NCI-H146 (cell line): ENCODE measurements at places on chromosomes 3 and 15.

GRCh38 chr3:133050891-133051290 lies 12.7 kb downstream of the TMEM108 start:
- DNase-seq = no peak

DNA sequence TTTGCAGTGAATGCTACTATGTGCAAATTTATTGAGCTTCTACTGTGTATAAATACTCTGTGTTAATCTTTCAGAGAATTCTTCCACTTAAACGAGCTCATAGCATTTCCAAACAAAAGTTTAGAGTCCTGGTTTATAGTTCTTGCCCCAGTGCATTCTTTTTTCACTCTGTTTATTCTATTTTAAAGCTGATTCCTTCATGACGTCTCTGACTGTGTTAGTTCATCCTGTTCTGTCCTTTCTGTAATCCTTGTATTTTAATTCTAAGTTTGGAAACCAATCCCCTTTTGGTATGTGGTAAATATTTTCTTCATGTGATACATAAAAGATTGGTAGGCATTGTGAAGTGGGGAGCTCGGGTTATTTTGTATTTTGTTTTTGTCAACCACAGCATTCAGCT lies 18.7 kb downstream of the P2RY14 start:
- no peak for DNase-seq

- DNase-seq = no peak
These were observed 105.8 kb downstream of the UBE3A start for GRCh38 chr15:25333049-25333448.

DNA sequence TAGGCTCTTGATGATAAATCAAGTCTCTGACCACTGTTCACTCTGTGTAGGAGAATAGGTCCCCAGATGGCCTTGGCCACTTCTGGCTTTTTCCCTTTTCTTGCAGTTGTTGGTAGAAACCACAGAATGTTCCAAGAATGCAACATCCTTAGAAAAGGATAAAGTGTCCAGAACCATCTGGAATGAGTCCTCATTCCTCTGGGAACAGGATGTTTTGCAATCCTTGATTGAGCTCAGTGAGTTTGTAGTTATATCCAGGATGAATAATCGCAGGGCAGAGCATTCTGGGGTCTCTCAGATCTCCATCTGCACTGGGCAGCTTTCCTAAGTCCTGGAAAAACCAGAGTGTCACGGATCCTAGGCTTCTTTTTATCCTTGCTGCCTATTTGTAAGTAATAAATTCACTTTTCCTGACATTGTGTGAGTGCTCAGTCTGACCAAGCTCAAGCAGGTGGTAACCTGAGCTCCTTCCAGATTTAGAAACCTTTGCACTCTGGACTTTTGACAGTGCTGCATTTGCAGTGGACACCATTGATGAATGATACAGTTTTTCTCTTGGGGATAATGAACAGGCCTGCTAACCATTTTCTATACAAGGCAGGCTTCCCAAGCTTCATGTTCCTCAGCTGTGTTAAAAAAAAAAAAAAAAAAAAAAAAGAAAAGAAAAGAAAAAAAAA lies 1028.6 kb downstream of the OTOL1 start:
- DNase-seq = no peak

DNA sequence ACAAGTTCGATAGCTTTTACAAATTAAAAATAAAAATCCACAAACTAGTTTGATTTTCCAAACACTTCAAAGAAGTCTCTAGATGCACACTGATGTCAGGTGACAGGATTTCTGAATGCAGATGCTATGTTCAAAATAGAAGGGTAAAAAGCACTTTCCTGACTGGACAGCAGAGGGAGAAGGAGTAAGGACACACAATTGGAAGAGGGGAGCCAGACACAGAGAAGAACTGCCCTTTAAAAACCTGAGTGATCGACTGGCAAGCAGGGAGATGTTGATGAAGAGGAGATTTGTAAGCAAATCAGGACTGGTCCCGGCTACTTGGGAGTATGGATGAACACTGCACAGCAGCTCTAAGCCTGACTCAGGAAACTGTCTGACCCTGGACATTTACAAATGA lies 612.8 kb downstream of the MAGI1 start:
- DNase-seq = no peak

- DNase-seq = peak; percentile 14
These were observed 837 bp downstream of the CACNA2D3 start for GRCh38 chr3:54123003-54123775.

DNA sequence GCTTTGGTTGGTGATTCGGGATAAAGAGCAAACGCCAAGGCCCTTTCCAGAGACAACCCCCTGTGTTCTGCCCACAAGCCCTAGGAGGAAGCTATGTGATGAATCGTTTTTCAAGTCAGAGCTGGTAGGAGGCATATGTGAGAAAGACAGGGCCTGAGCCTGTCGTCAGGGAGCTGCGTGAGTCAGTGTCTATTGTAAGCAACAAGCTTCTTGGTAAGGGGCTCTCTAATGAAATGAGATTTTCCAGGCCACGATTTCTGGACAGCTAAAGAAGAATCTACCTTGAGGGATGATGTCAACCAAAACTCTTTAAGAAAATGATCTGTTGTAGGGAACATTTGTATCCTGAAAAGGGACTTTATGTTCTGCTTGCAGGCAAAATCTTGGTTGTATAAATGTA lies 318.9 kb upstream of the IL12A start:
- no peak for DNase-seq

- DNase-seq = no peak
These were observed 27.4 kb upstream of the DNAAF4 start for GRCh38 chr15:55535436-55535835.

- DNase-seq = no peak
These were observed 3.1 kb upstream of the ZXDC start for GRCh38 chr3:126478581-126479310.

DNA sequence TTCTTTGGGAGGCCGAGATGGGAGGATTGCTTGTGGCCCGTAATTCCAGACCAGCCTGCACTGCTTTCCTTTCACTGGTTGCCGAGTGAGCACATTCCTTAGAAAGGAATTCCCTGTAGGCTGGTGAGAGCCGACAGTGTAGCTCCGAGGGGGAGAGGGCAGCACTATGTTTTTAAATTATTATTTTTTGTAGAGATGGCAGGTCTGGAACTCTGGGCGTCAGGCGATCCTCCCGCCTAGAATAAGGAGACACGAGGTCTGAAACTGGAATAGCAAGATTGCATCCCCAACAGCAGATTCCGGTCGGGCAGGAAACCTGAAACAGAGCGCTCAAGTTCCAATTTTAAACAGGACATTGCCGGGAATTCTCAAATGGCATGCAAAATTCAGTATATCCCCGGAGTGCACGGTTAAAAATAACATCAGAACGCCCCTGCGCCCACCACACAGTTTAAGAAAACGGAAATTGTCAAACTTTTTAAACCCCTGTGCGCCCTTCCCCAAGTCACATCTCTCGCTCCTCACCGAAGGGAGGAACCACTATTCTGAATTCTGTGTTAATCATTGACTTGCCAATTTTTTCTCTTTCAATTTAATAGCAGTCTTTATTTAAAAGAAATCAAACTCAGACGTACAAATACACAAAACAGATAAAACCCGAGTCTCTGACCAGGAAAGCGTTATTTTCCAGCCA lies 643 bp upstream of the RNU5B-1 start:
- DNase-seq = peak; percentile 42

DNA sequence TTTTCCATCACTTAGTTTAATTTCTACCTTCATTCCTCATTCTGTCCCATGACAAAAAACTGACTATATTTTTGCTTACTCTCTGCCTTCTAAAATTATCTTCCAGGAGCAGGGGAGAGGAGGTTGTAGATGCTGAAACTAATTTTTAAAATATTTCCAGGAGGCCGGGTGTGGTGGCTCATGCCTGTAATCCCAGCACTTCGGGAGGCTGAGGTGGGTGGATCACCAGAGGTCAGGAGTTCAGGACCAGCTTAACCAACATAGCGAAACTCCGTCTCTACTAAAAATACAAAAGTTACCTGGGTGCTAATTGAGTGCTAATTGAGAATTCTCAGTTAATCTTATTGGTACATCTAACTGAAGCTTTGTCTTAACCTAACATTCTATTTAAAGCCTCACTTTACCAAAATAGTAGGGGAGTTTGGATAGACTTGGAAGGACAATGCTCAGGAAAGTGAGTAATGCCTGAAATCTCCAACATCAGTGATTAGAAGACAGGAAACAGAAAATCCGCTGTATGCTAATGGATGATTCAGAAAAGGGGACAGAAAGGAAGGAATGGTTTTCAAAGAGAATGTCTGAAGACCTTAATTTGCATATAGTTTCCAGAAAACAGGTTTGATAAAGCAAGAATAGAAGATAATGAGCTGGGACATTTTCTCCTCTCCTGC lies 336.1 kb downstream of the GBE1 start:
- DNase-seq = no peak

- no peak for DNase-seq
These were observed 1.5 kb downstream of the NICN1 start for GRCh38 chr3:49427586-49427985.

DNA sequence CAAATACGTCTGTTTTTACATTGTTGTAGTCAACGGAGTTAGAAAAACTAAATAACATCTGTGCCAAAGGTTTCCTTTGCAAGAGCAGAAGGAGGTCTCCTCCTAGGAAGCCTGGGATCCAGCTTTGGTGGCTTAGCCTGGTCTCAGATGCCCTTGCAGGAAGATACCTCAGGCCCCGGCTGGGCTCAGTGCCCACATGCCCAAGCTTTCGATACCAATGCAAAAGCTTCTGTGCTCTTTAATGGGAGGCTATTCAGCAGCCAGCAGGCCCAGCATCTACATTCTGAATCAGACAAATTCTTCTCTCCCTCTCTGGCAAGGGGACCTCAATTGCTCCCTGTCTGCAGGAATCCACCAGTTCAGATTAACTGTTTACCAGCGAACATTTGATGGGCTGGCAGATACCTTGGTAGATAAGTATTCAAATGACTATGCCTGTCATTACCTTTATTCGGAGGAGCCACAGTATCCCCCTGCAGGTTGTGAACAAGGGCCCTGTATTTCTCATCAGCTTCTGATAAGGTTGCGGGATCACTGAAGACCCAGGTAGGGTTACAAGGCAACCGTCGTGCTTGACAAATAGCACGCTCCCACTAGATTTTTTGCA lies 180.1 kb upstream of the KBTBD8 start:
- no peak for DNase-seq

DNA sequence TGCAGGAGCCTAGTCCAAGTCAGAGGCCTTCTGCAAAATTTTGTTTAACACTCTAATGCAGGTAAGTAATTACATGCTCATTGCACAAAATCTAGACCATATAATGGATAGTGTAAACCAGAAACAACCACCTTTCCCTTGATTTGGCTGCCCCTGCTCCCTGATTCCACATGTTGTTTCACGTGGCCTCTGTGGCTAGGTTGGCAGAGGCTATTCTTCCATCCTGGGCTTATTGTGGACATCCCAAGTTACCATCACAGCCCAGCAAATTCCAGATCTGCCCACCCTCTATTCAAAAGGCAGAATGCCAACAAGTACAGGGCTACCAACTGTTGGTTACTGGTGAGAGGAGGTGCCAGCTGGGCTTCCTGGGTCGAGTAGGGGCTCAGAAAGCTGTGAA lies 794.5 kb upstream of the GRM7 start:
- no peak for DNase-seq

DNA sequence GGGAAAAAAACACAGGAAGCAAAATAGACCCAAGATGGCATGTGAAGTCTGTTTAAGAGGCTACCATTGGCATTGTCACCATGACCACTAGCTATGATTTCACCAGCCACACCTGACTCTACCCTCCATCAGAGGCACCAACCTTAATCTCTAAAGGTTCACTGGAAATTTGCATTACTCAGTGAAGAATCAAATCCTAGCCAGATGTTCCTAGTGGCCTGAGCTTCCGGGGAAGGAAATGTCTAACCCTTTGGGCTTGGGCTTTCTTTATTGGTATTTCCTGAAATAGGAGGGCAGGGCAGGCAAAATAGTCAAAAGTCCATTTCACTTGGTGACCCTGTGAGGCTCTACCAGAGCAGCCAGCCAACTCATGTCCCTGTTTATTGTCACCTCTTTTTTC lies 110.9 kb upstream of the PHLDB2 start:
- DNase-seq = no peak

GRCh38 chr3:71725271-71725991 lies at the start of gene EIF4E3:
Gene EIF4E3 (minus strand): TSS chr3:71725402. CDS start chr3:71725367, 35 bp downstream.
- DNase-seq = peak; percentile 25

GRCh38 chr3:32118215-32118614 lies 11.8 kb downstream of the GPD1L start:
- DNase-seq = no peak

GRCh38 chr15:74434263-74435136 lies 742 bp upstream of the SEMA7A start:
- peak; percentile 40 for DNase-seq

DNA sequence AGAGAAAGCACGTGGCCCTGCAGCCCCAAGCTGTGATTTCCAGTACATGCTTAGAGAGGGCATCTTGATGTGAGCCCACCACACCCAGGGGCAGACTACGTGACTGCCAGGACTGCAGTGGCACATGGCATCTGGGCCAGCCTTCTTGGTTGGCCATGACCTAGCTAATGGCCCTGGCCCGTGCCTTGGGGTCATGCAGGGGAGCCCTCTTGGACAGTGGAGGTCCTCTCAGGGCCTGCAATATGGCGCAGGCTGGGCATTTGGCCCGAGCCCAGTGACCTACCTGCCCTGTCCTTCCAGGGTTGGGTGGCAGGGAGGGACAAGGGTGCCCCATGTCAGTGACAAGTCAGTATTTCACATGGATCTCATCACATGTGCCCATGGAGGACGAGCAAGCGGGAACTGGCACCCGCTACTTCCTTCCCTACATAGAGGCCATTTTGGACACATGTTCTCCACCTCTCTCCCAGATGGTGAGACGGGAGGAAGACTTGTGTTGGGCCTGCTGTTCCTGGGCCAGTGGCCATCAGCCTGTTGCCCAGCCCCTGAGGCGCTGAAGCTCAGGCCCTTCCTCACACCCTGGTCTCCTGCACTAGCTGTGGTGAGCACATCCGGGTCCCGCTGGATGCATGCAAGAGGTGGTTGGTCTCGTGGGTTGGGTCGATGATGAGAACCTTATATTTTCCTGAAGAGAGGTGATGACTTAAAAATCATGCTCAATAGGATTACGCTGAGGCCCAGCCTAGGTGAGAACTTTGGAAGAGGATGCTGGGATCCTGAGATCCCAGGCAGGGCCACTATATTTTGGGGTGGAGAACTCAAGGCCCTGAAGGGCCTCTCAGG lies 195.6 kb downstream of the UBE3A start:
- DNase-seq = no peak

GRCh38 chr3:135908225-135908624 lies 57.3 kb upstream of the PPP2R3A start:
- no peak for DNase-seq

- DNase-seq = no peak
These were observed 158.5 kb downstream of the FBLN2 start for GRCh38 chr3:13707456-13707855.

- DNase-seq = no peak
These were observed 8.5 kb upstream of the CHD2 start for GRCh38 chr15:92891533-92892200.

DNA sequence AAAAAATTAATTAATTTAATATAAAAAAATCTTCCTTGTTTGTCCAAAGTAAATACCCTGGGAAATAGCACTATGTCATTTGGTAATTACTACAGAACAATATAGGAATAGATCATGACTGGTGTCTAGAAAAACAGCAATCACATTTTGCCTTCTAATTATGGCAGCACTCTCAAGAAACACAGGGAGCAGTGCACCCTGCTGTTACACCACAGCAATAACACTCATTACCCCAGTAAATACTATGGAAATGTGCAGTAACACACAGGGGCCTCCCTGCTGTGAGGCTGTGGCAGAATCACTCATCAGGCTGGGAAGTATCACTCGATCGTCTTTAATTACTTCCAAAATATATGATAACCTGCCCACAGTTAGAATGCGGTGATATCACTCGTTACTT lies 646.0 kb downstream of the TUSC7 start:
- peak; percentile 96 for DNase-seq

GRCh38 chr3:36206956-36207580 lies 173.2 kb upstream of the STAC start:
- DNase-seq = no peak

GRCh38 chr3:176879710-176880109 lies 317.6 kb downstream of the TBL1XR1 start:
- DNase-seq = no peak
